HFFc6 (cell line): ENCODE measurements at places on chromosomes 6 and 20. TPM values are rescaled to one million over a fixed set of nuclear protein-coding genes. Genes with fewer than 3 reads are reported as not detected.

Gene BPIFB4
- total RNA-seq, result not detected in 2 replicates

Gene SPATS1
- total RNA-seq, result not detected in 3 replicates

Gene KCNK16
- total RNA-seq, result not detected in 2 replicates

Gene PSORS1C2
- total RNA-seq, result not detected in 2 replicates

Gene CCN6
- not detected in 3 replicates for total RNA-seq

Gene IL20RA
- total RNA-seq, result not detected in 3 replicates

Gene SLC2A4RG
- total RNA-seq, result 85.5 to 108 TPM (median 108 TPM) in 3 replicates

Gene NKX2-4
- not detected in 3 replicates for total RNA-seq

DNA sequence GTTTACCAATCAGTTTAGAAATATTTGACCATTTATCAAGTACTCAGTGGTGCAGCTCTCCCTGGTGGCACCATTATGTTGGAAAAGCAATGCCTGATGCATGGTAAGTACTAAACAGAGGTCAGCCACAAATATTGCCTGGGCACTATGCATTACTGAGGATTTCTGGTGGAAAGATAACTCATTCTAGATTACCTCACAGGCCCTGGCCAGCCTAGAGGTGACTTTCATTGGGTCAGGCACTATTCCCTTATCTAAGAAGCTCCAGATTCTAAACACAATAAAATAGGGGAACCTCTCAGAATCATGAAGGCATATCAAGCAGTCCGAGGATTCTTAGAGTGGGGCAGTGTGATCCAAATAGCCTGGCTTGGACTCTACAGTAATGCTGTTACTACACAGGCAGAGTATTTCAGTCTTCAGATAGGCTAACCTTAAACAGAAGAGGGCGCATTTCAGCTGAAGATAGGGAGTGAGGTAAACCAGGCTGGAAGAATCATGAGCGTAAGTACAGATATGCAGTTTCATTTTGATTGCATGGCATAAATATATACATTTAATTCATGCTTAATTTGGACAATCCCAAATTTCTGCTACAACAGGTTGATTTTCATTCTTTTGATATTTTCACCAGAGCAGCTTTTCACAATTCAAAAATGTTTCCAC is 12.1 kb downstream of the LGSN start:
- DNase-seq, result peak; percentile 67

DNA sequence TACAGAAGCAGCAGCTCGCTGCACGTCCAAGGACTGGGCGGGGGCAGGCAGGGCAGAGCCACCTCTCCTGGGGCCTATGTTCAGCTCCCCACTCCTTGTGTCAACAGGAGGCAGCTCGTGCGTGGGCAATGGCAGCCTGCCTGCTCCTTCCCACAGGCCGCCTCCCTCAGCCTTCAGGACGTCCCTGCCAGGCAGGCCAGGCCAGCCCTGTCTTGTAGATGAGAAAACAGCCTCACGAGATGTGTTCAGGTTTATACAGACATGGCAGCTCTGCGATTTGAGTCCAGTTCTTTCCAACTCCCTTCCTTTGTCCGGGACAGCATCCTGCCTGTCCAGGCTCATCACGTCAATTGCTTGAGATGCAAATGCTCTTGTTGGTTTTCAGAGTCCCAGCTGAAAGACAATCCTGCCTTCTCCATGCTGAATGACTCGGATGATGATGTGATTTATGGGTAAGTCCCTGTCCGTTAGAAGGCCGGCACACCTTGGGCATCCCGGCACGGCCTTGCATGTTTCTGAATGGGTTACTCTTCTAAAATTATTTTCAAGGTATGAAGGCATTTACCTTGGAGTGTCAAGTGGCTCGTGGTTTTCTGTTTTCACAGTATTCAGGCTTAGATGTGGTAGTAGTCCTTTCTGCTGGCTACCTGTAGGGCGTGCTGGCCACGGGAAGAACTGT is 13.5 kb downstream of the DYNLT1 start:
- no peak for DNase-seq

DNA sequence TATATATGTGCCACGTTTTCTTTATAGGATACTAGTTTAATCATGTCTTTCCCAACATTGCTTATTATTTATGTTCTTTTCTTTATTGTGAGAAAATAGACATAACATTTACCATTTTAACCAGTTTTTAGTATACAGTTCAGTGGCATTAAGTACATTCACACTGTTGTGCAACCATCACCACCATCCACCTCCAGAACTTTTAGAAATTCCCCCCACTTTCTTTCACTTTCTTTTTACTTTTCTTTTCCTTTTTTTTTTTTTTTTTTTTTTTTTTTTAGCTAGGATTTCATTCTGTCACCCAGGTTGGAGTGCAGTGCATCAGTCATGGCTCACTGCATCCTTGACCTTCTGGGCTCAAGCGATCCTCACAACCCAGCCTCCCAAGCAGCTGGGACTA is 18.5 kb downstream of the RBCK1 start:
- no peak for DNase-seq

DNA sequence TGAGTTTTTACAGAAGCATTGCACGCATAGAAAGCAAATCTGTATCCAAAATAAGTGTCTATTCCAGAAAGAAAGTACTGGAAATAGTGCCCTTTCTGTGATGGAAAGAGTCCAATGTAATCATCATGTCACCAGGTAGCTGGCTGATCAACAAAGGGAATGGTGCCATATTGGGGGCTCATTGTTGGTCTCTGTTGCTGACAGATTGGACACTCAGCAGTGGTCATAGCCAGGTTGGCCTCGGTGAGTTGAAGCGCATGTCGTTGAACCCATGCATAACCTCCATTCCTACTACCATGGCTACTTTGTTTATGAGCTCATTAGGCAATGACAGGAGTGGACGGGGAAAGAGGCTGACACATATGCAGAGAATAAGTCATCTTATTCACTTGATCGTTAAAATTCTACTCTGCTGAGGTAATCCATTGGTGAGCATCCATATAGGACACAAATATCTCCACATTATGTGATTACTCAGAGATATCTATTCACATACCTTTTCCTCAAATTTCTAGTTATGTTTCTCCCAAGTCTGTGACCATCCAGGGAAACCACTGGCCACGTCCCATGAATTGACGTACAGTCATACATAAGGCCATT is 560.5 kb downstream of the HAO1 start:
- no peak for DNase-seq

DNA sequence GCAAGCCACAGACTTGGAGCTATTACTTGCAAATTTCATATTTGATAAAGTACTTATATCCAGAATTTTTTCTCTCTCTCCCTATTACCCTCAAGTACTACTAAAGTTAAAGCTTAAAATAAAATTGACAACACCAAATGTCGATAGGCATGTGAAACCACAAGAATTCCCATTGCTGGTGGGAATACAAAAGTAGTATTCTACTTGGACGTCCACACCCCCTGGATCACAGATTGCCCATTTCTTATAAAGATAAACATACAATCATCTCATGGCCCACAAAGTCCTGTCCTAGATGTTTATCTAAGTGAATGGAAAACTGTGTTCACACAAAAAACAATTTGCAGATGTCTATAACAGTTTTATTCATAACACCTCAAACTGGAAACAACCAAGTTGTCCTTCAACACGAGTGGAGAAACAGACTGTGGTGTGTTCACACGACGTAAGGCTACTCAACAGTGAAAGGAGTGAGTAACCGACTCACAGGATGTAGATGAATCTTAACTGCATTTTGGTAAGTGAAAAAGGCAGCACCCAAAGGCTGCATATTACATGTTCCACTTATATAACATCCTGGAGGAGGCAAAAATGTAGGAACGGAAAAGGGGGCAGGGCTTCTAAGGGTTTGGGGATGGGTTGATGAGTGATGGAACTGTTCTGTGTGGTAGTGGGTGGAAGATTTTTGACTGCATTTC is 297.4 kb downstream of the THBS2 start:
- no peak for DNase-seq

DNA sequence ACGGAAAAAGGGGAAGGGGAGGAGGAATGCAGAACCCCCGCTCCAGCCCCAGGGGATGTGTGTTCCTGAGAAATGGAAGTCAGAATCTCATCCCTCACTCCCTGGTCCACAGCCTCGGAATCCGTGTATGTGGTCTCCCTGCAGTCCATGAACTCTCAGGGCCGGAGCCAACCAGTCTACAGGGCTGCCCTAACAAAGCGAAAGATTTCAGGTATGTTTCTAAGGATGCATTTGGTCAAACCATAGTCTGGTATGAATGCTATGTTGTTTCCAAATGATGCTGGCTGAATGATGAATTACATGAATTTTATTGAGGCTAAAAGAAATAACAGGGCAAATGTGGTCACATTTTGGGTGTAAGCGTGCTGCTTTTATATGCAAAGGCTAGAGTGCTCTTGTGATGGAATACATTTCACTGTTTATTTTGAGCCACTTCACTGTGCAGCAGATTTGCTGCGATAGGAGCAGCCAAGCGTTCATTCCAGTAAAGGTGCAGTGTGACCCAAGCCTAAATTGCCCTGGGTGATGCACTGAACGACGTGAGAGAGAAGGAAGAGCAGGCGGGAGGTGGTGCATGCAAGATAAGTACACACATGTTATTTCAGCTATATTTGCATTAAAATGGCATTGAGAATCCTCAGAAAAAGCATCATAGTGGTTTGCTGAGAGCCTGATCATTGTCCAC is 52.4 kb downstream of the FNDC1 start:
- DNase-seq, result no peak

DNA sequence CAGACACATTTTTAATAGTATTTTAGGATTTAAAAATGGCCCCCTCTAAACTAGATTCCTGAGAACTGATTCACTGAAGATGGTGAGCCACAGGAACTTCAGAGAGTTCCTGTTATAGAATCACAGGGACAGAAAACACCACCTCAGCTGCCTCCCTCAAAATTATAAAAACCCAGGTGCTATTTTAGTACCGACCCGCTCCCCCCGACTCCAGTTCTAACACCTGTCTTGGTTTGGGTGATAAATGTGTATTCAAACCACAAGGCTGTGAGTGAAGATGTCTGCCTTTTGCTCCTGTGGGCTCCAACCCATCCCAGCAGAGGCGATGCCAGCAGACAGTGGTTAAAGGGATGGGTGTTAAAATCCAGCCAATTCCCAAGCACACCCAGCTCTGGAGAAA is 127.4 kb upstream of the LY86 start:
- DNase-seq, result no peak

- no peak for DNase-seq
These were observed 99.5 kb downstream of the PHACTR1 start for GRCh38 chr6:12815884-12816600.

DNA sequence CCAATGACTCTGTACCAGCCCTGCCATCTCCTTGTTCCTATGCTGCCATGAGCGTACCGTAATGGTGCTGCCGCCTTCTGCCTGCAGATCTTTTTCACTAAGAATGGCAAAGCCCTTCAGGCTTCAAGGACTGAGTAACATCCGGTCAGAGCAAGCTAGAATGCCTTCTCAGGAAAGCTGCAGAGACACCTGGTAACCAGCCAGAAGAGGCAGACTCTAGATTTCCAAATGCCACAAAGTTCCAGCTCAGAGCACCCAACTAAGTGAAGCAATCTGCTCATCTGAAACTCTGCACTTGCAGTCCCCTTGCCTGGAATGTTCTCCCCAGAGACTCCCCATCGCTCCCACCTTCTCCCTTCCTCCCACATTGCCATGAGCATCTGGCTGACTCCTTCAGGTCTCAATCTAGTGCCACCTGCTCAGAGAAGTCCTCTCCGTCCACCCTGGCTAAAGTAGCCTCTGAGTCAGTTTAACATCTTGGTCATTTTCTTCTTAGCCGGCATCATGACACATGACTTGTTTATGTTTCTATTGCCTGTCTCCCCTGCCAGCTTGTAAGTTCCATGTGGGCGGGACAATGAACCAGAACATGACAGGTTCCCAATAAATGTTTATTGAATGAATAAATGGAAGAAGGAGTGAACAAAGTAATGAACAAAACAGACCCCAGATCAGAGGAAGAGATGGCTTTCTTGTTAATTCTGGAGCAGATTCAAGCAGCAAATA is 6.9 kb upstream of the OCSTAMP start:
- DNase-seq, result peak; percentile 42

- DNase-seq, result no peak
These were observed 23.2 kb downstream of the HLA-DPA1 start for GRCh38 chr6:33050014-33050810.

- no peak for DNase-seq
These were observed 305.9 kb downstream of the CLIC5 start for GRCh38 chr6:45709781-45710220.

GRCh38 chr20:31862506-31862905 is 7.8 kb downstream of the DUSP15 start:
- DNase-seq, result no peak

DNA sequence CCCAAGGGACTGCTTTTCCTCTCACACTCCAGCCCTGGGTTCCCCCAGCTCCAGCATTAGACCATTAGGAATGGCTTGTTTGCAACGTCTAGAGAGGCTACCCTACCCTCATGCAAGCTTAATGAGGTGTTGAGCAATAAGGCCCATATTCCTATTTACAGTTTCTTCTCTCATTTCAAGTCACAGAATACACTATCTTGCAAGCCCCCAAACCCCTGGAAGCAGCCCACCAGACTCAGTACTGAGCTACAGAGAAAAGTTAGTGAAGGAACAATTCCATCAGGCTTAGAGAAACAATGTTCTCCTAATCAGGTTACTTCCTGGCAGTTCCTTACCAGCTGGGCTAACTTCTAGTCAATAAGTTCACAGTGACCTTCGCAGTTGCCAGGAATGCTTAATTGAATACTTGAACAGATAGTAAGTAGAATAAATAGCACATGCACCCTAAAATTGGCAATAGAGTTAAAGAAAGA is 606.5 kb upstream of the NOX3 start:
- no peak for DNase-seq

DNA sequence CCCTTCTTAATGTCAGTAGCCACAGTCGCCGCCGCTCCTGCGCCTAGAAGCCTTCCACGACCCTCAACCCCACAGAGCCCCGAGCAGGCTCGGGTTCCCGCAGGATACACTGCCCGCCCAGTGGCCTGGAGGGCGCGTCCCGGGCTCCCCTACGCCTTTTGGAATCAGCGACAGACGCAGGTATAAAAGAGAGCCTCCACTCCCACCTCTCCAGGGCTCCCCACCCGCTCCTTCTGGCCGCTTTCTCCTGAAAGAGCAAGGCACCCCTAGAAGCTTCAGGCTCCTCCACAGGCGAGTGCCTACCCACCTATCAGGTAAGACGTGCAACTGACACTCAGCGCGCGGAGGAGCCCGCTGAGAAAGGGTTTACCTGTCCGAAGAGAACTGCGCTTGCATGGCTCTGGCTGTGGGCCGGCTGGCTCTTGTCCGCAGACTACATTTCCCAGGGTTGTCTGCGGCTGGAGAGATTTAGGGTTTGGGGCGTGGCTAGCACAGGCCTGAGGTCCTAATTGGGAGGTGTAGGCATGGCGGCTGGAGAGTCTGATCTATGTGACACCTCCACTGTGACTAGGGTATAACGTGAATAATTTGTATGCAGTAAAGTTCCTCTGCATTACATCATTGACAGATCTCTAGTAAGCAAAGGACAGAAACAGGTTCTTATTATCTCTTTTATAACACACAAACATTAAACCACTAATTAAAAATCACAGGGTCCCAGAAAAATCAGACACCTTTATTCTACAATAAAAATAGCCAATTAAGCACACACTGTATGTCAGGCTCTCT is 13.5 kb upstream of the ZNF391 start:
- DNase-seq, result peak; percentile 25
